ENCODE measurements at places on chromosomes 6 and 20.

DNA sequence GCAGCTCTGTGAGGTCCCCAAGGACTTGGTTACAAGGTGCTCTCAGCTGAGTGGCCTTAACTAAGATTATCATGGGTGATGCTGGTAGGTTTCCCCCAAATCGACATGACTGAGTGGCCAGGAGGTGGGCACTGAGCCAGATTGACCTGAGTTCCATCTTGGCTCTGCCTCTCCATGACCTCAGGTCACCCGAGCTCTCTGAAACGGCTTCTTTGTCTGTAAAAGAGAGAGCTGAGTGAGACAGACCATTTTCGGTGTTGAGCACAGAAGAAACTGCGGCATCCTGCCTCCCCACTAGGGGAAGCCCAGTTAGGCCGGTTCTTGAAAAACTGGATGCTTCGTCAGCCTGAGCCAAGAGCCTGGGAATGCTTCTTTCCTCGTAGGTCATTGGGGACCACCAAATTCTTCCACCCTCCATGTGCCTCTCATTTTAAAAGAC is 14.1 kb upstream of the STX16 start:
- no peak for DNase-seq

DNA sequence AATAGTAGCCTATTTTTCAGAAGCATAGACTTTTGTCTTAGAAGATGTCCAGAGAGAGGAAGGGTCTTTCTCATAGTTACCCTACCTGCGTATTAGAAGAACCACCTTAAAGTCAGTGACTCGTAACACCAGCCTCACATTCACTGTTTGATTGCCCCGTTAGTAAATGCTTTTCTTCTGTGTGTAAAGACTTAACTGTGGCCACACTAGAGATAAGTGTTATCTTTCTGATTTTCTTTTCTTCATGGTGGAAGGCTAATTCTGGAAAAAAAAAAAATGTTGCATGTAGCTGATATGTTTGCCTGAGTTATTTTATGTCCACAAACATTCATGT is 83.9 kb downstream of the SAMD3 start:
- DNase-seq, result no peak

DNA sequence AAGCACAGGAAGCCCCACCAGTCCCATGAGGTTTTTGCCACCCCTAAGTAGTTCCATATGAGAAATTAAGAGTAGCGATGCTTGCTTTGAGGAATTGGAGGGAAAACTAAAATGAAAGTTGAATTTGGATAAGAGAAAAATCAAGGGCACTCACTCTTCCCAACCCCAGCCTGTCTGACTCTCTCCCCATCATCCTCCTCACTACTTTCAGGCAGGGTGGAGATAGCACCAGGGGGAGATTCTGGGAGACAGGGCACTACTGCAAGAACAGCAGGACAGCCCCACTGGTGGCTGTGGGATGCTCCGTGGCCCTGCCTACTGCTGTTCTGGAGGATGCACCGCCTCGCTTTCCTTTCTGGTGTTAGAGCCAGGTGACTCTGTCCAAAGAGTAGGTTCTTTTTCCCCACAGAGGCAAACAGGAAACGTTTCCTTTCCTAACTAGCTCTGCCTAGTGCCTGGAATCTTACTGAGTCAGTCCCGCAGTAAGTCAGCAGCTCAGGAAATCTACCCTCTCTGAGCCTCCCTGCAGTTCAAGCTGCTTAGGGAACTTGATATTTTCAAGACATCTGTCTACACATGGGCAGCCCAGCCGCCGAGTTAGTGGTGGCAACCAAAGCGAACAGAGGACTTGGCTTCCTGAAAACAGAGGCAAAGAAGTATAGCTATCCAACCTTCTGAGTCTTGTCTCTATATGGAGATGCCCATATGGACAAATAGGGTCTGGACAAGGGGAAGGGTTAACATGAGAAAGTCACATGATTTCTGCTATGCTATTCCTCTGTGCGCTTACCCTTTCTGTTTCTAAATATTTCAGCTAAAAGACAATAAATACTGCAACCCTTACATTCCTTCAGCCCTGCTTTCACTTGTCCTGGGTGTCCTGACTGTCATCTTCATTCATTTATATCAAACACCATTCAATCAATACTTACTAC is 11.4 kb downstream of the HLA-E start:
- DNase-seq, result peak; percentile 22

DNA sequence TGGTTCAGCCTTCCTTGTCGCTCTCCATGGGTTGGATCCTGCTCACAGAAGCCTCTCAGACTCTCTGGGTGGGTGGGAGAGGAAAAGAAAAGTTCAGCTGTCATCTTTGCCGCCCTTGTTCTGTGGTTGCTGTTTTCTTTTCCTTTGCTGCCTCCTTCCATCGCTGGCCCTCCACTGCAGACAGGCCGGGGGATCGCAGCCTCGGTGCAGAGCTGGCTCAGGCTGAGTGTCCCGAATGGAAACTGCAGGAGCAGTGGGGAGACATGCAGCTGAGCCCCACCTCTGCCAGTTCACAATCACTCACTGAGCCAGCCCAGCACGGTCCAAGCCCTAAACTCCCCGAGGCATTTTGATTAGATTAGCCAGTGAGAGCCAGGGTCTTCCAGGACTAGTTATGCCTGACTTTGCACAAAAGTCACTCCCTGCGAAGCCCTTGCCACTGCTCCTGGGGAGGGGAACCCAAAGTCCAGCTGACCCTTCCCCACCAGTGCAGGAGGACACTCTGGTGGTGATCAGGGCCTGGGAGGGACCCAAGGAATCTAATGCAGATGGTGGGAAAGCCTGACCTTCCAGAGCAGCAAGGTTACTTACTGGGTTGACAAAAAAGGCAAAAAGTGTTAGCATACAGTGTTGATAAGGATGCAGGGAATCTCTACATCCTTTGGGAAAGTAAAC is 14.0 kb downstream of the NRN1 start:
- DNase-seq, result no peak

DNA sequence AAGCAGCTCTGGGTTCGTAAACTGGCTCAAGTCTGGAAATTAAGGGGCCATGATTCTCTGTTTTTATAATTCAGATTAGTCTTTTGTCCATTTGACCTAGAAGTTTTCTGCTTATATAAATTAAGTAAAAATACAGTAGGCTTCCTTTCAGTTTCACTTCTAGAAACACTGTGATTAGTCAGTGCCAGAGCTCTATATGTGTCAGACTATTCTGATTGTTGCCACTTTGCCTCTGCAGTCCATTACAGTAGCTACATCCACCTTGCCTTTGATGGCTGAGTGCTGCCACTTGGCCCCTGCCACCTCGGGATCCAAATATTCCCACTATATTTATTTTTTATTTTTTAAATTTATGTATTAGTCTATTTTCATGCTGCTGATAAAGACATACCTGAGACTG is 7.9 kb downstream of the ZC2HC1B start:
- DNase-seq, result no peak

DNA sequence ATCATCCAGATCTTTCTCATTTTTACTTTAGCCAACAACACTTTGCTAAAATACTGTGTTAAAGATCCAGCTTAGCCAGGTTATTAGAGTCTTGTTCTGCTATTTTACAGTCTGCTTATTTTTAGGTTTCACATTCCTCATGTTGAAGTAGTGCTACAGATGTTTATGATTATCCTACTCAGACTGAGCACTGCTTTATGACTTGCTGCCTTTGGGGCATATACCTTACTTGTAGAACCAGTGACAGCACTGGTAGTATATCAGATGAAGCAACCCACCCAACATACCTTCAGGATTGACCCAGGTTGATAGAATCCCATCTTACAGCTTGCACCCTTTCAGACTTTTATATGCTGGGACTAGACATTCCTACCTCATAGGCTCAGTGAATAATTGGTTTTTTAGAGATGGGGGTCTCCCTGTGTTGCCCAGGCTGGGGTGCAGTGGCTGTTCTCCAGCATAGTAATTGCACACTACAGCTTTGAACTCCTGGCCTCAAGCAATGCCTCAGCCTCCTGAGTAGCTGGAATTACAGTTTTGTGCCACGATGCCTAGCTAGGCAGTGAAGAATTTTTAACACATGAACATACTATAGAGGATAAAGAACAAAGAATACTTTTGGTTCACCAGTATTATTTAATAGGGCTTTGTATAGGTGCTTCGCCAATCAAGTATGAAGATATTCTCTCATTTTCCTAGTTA is 63.8 kb upstream of the DYNLRB1 start:
- no peak for DNase-seq

DNA sequence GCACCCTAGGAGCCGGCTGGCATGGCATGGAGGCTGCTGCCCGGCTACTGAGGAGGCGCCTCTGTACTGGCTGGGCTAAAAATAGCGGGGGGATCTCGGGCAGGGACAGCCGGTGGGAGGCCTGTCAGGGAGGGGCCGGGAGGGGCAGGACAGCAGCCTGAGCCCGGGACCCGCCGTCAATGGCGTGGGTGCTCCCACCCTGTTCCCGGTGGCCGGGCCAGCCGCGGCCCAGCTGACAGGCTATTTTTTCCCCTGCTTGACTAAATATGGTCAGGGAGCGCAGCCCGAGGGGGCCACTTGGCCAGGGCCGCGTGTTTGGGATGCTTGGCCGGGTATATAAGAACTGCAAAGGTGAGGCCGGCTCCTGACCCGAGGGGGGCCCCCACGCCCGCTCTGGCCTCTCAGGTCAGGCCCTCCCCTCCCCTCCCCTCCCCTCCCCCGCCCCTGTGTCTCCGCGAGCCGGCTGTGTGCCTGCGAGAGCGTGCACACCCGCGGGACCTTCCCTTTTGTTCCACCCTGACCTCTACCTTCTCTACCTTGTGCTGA is 74.4 kb upstream of the GATA5 start:
- no peak for DNase-seq

DNA sequence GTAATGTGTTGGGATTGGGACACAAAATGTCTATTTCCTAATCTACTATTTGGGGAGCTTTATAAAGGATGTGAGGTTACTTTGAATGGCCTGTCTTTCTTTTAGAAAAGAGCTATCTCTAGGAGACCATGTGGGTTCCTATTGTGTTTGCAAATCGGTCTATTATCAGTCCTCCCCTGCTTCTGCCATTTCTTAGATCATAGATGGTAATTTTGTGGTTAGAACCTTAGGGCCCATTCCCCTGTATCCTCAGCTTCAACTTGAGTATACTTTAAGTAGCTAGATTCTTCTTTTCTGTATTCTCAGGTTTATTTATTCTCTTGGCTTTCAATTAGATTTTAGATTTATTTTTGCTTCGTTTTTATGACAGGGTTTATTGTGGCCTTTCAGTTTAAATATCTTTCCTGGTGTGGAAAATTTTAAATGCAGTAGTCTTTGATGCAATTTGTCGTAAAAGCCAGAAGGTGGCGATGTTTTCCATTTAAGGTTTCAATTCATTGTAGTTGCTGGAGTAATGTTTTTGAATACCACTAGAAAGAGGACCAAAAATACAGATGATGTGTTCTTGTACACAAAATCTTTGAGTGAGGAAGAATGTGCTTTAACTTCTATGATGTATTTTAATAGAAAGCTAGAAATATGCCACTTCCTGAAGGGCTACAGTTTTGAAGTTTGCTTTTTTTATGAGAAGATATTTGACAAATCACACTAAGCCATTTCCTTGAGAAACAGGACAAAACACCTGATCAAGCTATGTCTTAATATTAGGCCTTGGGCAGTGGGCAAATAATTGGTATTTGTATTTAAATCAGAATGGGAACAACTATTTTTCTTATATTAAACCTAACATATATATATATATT is 20.3 kb downstream of the TBPL1 start:
- DNase-seq, result no peak

GRCh38 chr6:106508834-106509233 is 120.5 kb downstream of the RTN4IP1 start:
- DNase-seq, result no peak

- DNase-seq, result no peak
These were observed 50.1 kb upstream of the EDN3 start for GRCh38 chr20:59250293-59250692.

GRCh38 chr6:167828325-167828956 is 1.7 kb downstream of the AFDN start:
- DNase-seq, result no peak

DNA sequence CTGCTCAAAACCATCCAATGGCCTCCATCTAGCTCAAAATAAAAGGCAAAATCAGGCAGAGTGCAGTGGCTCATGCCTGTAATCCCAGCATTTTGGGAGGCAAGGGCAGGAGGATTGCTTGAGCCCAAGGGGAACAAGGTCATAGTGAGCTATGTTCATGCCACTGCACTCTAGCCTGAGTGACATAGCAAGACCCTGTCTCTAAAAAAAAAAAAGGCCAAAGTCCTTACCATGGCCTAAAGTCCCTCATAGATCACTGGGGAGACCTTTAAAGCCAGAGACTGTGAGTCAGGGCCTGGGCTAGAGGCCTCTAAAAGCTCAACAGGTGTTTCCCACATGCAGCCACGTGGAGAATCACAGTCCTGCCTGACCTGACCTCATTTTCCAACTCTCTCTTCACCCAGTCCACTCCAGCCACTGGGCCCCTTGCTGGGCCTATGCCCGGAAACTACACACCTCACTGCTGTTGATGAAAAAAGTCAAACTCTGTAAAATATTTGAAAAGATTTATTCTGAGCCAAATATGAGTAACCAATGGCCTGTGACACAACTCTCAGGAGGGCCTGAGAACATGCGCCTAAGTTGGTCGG is 28.2 kb upstream of the TAB2 start:
- no peak for DNase-seq

DNA sequence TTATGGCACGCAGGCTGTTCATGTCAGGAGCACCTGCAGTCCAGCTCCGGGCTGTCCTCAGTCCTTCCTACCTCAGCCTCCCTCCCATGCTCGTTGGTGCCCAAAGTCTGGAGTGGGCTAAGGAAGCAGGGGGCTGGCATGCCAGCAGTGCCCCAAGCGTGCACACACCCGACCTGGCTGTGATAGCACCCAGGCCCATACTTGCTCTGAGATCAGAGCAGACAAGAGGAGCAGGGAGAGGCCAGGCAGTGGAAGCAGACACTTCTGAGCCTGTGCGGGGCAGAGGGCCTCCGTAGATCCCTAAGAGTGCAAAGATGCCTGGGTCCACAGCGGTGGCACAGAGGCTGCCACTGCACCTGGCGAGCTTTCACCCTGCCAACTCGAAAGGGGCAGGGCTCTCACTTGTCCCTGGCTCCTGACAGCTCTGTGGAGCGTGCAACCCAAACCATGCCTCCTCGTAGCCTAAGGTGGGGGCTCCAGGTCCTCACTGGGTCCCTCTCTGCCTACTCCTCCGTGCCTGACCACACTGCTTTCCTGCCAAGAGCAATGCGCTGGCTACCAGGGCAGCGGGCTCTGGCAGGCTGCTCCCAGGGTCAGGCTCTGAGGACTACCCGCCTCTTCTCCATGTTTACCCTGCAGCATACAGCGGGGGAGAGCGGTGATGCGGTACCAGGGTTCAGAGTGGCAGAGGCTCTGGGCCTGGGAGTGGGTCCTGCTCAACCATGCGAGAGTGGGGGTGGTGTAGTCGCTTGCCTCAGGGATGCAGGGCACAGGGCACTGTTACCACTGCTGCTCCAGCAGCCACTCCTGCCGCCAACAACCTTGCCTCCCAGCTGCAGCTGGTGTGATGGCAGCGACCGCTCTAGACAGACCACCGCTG is 59.5 kb downstream of the MANEA start:
- DNase-seq, result no peak

GRCh38 chr20:21052686-21053001 is 53.5 kb downstream of the LINC00237 start:
- DNase-seq, result no peak

GRCh38 chr6:10202581-10202980 is 212.3 kb downstream of the TFAP2A start:
- no peak for DNase-seq

All from activated naive CD8-positive, alpha-beta T cell treated with anti-CD3 and anti-CD28 coated beads for 36 hours (primary cell).